NCI-H1105 treated with DMSO at 0.1 percent for 48 hours (cell line): ENCODE measurements at places on chromosomes 2 and 18.

GRCh38 chr2:104923665-104924064 is 69.8 kb downstream of the POU3F3 start:
- DNase-seq: no peak

- DNase-seq: no peak
These were observed 1468.4 kb upstream of the NXPH2 start for GRCh38 chr2:140248623-140249022.

- no peak for DNase-seq
These were observed 134.6 kb upstream of the SCN7A start for GRCh38 chr2:166628478-166629136.

- no peak for DNase-seq
These were observed 28.2 kb downstream of the SOX11 start for GRCh38 chr2:5720426-5720825.

DNA sequence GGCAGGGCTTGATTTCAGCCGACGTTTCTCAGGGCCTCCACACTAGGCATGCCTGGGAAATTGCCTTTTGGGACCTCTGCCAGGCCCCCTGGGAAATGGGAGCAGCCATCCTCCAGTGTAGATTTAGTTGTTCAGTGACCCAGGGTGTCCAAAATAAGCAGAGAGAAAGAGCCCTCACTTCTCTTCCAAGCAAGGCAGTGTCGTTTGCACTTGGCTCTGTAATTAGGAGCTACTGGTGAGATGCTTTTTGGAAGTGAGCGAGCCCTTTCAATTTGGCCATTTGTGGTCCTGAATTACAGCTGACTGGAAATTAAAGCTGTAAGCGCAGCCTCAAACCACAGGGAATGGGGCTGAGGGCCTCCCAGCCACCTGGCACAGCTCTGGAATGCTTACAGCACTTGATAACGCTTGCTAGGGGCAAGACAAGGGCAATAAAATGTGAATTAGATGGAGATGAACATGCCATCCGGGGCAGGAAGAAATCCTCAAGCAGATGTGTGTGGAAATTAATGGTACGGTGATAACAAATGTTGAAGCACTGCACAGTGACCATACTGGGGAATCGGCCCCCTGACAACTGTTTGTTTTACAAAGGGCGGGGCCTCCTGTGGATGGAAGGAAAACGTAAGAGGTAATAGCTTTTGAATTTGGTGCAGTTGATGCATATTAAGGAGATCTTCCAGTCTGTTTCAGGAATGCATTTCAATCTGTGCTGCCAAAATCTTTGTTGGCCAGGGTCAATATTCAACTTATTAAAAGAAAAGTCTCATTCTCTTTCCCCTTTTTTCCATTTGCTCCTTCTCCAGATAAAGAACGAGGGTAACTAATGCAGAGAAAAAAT is 173.1 kb downstream of the UXS1 start:
- peak; percentile 72 for DNase-seq

GRCh38 chr2:172481507-172482262 is 54.3 kb downstream of the ITGA6 start:
- no peak for DNase-seq

GRCh38 chr2:39803839-39804238 is 24.8 kb upstream of the THUMPD2 start:
- DNase-seq: no peak

DNA sequence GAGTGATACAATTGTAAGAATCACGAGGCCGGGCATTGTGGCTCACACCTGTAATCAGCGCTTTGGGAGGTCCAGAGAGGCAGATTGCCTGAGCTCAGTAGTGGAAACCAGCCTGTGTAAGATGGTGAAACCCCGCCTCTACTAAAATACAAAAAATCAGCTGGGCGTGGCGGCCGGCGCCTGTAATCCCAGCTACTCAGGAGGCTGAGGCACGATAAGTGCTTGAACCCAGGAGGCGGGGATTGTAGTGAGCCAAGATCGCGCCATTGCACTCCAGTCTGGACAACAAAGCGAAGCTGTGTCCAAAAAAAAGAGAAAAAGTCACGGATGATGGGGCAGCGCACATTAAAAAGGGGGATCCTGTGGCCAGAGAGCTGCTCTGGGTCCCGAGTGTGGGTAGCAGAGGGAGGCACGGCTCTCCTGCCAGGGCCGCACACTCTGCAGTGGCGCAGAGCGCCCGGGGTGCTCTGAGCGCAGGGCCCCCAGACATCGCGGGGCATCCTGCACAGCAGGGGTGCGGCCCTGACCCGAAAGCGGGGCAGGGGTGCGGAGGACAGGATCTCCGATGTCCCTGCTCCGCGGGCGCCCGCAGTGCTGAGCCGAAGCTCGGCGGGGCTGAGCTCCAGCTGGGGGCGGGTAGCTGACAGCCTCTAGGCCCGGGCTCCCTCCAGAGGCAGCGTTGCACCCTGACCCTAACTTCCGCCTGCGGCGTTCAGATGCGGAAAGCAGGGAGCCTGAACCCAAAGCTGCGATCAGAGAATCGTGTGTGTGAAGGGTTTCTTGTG is 30.4 kb upstream of the RAB6D start:
- DNase-seq: no peak

- DNase-seq: no peak
These were observed 107.1 kb upstream of the ODC1 start for GRCh38 chr2:10554961-10555809.
